Stomach (tissue), 19 donors: ENCODE measurements at places on chromosomes 11 and 22. TPM values are rescaled to one million over a fixed set of nuclear protein-coding genes. Genes with fewer than 3 reads are reported as not detected.

DNA sequence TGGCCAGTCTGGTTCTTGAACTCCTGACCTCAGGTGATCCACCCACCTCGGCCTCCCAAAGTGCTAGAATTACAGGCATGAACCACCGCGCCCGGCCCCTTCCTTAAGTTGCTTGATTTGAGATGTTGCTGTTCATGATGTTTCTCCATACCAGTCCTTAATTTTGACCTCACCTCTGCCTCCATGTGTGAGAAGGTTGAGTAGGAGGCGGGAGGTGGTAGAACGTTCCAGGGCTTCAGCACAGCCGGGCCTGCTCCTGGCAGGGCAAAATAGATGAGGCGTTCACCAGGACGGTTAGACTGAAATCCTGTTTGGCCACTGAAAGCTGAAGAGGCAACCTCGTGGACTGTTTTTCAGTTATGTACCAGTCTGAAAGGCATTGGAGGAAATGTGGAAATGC, 48.3 kb upstream of the SYT13 start:
- no peak for DNase-seq
- no peaks in the 10 kb centered on the region for H3K36me3 ChIP-seq
- H3K4me1 ChIP-seq = peaks cover 17% of the 10 kb centered on the region
- H3K27ac ChIP-seq = no peak overlapping the region
- H3K4me3 ChIP-seq = no peak overlapping the region

KRTAP5-2 gene
- polyA plus RNA-seq = not detected

SIAE gene
- polyA plus RNA-seq = 2.7 TPM

CDC42BPG gene
- 10.9 TPM for polyA plus RNA-seq

DNA sequence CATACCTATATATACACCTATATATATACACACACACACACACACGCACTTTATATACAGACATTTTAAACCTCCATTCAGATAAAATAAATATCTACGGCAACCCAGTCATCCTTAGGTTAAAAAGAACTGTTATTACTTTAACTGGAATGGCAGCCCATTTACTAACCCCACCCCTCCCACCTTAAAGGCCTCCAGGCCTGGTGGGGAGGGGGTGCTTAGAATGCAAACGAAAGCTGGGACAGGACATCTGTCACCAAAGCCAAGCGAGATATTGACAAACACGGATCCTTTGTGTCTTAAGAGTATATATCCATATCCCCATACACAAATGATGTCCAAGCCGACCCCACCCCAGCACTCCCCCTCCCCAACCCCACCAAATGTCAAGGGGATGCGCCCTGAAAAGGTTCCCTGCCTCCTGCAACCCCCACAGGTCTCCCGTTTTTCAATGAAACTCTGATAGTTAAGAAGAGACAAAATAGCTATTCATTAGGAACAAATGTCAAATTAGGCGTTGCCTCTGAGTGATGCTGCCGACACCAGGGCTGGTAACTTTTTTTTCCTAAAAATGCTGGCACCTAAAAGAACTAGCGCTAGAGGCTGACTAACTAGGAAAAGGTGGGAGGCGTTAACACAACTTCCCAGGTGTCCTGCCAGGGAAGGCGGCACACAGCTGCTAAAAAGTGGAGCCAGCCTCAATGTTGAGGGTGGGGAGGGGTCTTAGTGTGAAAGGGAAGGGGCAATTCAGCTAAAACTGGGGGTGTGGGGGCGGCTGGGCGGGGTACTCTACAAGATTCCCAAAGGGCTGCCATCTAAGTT, 5.6 kb downstream of the MN1 start:
- H3K4me1 ChIP-seq = peaks cover 74% of the 10 kb centered on the region
- peak overlapping the region; percentile 85 for H3K27ac ChIP-seq
- H3K27me3 ChIP-seq = peaks cover 41% of the 10 kb centered on the region
- no peak overlapping the region for H3K4me3 ChIP-seq
- DNase-seq = no peak

FOLR2 gene
- polyA plus RNA-seq = 14.8 TPM

ANGPTL5 gene
- 0.05 TPM for polyA plus RNA-seq

SAA4 gene
- polyA plus RNA-seq = not detected

DNA sequence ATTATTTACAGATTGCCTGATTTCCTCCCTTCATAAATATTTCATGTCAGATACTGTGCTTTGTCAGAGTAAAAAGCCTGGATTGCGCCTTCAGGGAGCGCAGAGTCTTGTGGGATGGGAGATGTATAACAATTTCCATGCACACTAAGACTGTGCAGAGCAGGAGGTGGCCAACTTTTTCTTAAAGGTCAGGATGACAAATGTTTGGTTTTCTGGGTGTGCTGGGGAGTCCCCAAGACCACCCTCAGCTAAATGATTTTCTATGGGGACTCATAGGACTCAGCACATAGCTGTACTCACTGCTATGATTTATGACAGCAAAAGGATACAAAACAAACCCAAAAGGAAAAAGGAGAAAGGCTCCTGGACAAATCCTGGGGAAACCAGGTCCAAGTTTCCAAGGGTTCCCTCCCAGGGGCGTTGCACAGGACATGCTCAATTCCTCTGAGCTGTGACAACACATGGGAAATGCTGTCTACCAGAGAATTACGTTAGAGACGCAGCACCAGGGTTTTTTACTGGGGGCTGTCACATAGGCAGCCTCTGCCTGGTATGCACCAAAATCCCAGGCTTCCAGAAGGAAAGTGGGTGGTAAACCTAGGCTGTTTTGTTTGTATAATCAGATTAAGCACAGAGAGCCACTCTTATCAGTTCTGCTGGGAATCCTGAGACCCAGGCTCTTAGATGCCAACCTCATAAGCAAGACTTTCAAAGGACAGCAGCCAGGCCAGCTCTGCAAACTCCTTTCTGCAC, 59.1 kb downstream of the CSNK2A3 start:
- H3K27me3 ChIP-seq = no peaks in the 10 kb centered on the region
- no peak for DNase-seq

MMP10 gene
- 8.8 TPM for polyA plus RNA-seq

GRCh38 chr11:57071829-57072228, 83.1 kb downstream of the OR5AK2 start:
- H3K4me3 ChIP-seq = no peak overlapping the region
- DNase-seq = no peak
- H3K27me3 ChIP-seq = no peaks in the 10 kb centered on the region

PARVG gene
- polyA plus RNA-seq = 5.9 TPM

DNA sequence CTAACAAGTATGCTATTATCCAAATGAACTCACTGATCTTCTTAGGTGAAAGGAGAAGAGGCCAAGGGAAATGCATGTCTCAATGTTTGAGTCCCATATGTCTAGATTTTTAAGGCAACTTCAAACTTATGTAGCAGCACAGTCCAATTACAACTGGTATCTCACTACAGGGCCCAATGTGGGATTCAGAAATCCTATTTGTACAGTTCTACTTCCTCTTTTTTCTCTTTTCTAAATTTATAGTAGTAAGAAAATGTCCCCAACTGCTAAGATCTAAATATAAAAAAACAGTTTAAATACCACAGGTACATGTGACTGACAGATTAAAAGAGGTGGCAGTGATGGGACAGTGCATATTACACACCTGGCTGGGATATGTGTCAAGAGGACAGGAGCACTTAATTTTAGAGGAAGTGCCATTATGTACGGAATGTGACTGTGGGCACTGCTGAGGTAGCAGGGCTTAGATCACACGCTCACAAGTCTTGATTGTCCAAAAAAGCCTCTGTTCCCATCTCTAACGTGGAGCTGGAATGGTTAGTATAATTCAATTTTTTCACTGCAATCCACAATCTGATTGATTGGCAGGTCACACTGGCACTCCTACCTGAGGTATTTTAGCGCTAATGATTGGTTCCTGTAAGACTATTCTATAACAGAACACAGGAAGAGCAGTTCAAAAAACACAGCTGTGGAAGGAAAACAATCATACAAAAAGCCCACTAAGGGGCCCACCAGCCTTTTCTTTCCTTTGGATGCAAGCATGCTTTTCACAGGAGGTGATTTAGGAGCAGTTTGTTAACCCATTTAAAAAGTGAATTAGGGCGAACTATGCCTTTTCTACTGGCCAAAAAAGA, 34.6 kb downstream of the APOL5 start:
- no peak overlapping the region for H3K4me3 ChIP-seq
- H3K36me3 ChIP-seq = no peaks in the 10 kb centered on the region
- H3K27ac ChIP-seq = no peak overlapping the region
- no peaks in the 10 kb centered on the region for H3K27me3 ChIP-seq
- peaks cover 31% of the 10 kb centered on the region for H3K4me1 ChIP-seq

- no peak for DNase-seq
- H3K27ac ChIP-seq = peak overlapping the region; percentile 2
- H3K4me3 ChIP-seq = no peak overlapping the region
Observed at GRCh38 chr11:47143322-47143721, 33.4 kb downstream of the ARFGAP2 start.

- peak; percentile 21 for DNase-seq
- no peak overlapping the region for H3K4me3 ChIP-seq
- H3K36me3 ChIP-seq = no peaks in the 10 kb centered on the region
Observed at GRCh38 chr22:22945195-22945594, 57.6 kb downstream of the IGLL5 start.

SLC22A8 gene
- polyA plus RNA-seq = not detected

- peaks cover 17% of the 10 kb centered on the region for H3K36me3 ChIP-seq
- peaks cover 40% of the 10 kb centered on the region for H3K4me1 ChIP-seq
- DNase-seq = no peak
- H3K4me3 ChIP-seq = no peak overlapping the region
Observed at GRCh38 chr11:73872749-73873357, 3.8 kb downstream of the COA4 start.

OR51B5 gene
- polyA plus RNA-seq = not detected
